ENCODE measurements at places on chromosomes 12 and 14. TPM values are rescaled to one million over a fixed set of nuclear protein-coding genes. Genes with fewer than 3 reads are reported as not detected.

Gene CLEC2A
- total RNA-seq, result not detected

Gene MON2
- total RNA-seq, result 45.0 TPM

Gene CRACR2A
- 0.54 TPM for total RNA-seq

Gene KRT6A
- not detected for total RNA-seq

Gene HOXC4
- not detected for total RNA-seq

Gene PTGDR
- total RNA-seq, result not detected

Gene HELB
- total RNA-seq, result 3.6 TPM

Gene CCDC196
- total RNA-seq, result not detected

Gene KLRC1
- total RNA-seq, result not detected

Measured in IMR-90 (cell line).